Stromal cell of bone marrow (primary cell): ENCODE measurements at places on chromosomes 13 and 19.

GRCh38 chr13:73268306-73268705 lies 209.5 kb downstream of the KLF5 start:
- no peak for DNase-seq

GRCh38 chr13:112227031-112227430 lies 149.1 kb upstream of the SPACA7 start:
- no peak for DNase-seq

DNA sequence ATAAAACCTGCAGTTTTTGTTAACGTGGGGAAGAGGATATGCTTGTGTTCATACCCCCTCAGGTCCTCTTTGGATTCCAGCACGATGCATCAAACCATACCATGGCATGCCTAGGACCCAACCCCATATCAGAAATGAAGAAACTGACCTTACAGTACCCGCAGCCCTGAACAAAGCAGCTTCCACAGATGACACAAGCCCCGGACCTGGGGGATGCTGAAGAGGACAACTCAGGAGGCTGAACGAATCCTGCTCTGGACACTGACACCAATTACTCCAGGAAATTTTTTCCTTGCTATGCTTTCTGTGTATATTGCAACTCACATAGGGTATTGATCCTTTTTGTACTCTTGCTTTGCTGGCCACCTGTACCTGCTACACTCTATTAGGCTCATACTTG lies 129.6 kb downstream of the ZNF675 start:
- DNase-seq, result no peak

DNA sequence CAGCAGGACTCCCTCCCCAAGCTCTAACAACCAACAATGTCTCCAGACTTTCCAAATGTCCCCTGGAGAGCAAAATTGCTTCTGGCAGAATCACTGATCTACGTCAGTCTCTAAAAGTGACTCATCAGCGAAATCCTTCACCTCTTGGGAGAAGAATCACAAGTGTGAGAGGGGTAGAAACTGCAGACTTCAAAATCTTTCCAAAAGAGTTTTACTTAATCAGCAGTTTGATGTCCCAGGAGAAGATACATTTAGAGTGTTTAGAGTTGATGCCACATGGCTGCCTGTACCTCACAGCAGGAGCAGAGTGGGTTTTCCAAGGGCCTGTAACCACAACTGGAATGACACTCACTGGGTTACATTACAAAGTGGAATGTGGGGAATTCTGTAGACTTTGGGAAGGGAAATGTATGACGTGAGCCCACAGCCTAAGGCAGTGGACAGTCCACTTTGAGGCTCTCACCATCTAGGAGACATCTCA lies 6.2 kb upstream of the CEACAM5 start:
- peak; percentile 25 for DNase-seq

DNA sequence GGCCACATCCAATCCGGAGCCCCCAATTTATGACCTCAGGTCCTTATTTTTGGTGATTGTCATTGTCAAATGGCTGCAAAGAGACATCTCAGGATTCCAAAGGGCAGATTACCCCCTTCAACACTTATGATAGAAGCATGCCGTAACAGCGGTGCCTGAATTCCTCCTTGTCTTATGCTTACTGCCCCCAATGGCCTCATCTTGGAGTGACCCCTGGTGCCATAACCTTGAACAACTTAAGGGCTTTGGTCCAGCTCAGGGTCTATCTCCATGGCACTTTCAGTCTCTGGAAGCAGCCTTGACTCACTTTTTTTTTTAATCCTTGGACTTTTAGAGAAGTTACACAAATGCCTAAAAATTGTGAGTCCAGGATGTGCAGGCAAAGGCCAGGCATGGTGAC lies 171.6 kb upstream of the ZNF507 start:
- no peak for DNase-seq

- DNase-seq, result no peak
These were observed 7.7 kb downstream of the ATP4B start for GRCh38 chr13:113650275-113650674.

GRCh38 chr19:35219008-35219407 lies 9.5 kb downstream of the FAM187B start:
- no peak for DNase-seq

- DNase-seq, result no peak
These were observed 70.1 kb downstream of the ITGBL1 start for GRCh38 chr13:101522607-101523006.

- no peak for DNase-seq
These were observed 152.5 kb downstream of the IER2 start for GRCh38 chr19:13302526-13303270.

GRCh38 chr19:46896076-46896794 lies 35.4 kb downstream of the ARHGAP35 start:
- no peak for DNase-seq

- no peak for DNase-seq
These were observed at the start of gene NLRP5 for GRCh38 chr19:55986487-55986886. NLRP5 (plus strand) TSS chr19:55986775.

DNA sequence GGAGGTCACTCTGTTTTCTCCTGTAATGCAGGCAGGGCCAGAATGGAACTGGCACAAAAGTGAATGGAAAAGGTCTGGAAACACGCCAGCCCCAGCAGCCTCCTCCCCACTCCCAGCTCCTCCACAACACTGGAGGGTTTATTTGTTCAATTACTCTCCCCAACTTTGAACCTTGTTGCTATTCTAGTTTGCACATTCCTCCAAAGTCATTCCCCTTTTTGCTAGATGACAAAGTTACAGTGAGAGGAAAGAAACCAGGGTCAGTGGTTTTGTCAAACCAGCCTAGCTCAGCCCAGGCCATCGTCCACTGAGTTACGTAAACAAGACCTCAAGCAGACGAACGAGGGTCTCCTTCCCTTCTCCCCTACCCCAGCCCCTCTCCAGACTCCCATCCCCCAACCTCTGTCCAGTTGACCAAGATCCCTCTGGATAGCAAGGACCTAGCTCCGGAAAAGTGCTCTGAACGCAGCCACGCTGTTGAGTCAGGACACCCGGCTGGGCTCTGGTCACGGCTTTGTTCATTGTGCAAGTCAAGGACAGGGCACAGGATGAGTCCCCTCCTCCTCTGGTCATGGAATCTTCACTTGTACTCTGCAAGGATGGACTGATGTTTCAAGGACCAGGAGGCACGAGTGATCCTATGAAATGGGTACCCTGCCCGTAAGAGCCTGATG lies 180.0 kb downstream of the USP12 start:
- no peak for DNase-seq

DNA sequence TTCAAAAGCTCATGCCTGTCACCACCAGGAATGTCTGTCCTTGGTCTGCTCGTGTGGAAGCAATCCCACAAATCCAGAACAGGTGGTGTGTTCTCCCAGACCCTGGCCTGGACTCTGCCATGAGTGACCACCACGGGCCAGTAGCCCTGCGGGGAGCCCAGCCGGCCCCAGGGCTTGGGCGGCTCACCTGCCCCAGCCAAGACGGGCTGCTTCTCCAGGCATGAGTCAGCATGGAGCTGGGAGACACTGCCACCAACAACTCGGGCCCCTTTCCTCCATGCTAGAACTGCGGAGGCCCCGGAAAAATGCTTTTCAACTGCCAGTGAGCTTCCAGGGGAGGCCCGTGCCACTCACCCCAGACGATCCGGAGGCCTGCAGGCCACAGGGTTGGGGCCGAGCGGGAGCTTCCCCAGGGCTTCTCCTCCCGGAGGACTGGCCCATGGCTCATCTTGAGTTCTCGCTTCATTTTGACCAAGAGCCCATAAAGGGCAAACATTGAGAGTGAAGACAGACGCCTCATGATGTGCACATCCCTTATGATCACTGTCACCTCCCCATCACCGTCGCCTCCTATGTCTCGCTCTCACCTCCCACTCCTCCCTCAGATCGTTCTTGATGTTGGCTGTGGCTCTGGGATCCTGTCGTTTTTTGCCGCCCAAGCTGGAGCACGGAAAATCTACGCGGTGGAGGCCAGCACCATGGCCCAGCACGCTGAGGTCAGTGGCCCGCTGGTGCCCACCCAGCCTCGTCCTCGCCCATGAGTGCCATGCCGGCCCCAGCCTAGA lies 16.7 kb downstream of the YIPF2 start:
- DNase-seq, result no peak
